ENCODE measurements at places on chromosomes 2 and 18.

DNA sequence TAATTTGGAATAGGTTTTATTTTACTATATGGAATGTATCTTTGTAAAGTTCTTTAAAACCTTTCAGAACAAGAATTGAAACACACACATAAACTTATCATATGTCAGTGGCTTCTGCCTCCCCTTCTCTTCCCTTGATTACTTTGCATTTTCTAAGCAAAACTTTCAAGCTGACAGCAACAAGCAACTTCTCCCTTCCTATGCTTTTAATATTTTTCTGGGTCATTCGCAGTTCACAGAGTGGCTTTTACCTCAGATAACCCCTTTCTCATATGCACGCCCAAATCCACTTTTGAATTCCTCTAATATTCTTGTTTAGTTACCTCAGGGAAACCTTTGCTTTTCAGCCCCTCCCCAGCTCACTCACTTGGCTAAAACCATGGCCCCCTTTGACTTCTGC lies 36.7 kb upstream of the CDC42EP3 start:
- DNase-seq: no peak

DNA sequence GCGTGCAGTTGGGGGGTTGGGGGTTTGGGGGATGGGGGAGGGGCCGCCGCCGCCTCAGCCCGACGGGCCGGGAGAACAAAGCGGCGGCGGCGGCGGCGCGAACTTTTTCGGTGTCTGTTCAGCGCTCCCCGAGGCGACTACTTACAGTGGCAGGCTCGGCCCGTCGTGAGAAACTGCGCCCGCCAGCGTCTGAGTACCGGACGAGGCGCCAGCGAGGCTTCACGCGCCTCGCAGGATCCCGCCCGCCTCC lies 172 bp downstream of the PRKD3 start:
- peak; percentile 44 for DNase-seq

GRCh38 chr2:20184067-20184938 lies 40.6 kb downstream of the SDC1 start:
- no peak for DNase-seq

DNA sequence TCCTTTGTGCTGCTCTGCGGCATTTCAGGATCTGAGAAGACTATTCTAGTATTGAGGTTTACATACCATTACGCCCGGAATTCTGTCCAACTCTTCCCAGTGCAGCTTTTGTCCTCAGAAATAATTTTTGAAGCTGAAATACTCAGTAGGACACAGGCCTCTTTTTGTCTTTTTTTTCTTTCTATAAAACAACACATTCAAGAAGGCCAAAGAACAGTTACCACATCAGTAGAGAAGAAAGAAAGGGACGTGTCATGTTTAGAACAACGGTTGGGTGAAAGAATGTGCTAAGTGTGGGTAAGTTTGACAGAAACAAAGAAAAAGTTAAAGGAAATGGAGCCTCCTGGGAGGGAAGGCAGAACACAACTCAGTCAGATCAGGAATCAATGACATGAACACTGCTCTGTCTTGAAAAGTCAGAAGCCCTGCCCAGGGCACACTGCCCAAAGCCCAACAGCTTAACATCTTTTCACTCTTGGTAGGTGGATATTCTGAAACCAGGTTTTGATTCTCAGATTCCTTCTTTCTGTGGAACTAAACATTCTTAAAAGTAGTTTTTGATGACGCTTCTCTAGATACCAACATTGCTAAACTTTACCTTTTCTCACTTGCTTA lies 198.6 kb upstream of the CWC22 start:
- no peak for DNase-seq

GRCh38 chr2:46187112-46187618 lies 110.0 kb upstream of the EPAS1 start:
- no peak for DNase-seq

DNA sequence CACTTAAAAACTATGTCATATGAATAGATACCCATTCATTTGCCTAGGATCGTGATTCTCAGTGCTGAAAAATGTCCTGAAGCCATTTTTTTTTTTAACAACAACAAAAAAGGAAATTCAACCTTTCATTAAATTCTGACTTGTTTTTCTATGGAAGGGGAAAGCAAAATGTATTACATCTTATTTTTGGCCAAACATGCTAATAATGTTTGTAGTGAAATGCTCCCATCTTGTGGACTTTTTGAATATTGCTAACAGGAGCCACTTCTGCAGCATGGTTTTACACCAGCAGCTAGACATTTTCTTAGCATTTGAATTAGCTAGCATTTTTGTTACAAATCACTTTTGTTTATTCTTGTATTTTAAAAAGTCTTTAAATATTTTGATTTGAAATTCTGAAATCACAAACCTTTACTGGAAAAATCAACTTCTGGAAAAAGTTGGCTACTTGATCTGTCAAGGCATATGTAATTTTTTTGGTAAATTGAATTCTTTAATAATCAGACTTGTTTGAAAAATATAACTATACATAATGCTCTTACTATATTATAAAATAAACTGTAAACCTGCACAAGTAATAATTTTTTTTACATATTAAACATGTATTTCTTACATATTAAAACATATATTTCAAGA lies 75.8 kb downstream of the KIDINS220 start:
- DNase-seq: no peak

GRCh38 chr2:120669971-120670370 lies 65.7 kb upstream of the GLI2 start:
- DNase-seq: no peak

DNA sequence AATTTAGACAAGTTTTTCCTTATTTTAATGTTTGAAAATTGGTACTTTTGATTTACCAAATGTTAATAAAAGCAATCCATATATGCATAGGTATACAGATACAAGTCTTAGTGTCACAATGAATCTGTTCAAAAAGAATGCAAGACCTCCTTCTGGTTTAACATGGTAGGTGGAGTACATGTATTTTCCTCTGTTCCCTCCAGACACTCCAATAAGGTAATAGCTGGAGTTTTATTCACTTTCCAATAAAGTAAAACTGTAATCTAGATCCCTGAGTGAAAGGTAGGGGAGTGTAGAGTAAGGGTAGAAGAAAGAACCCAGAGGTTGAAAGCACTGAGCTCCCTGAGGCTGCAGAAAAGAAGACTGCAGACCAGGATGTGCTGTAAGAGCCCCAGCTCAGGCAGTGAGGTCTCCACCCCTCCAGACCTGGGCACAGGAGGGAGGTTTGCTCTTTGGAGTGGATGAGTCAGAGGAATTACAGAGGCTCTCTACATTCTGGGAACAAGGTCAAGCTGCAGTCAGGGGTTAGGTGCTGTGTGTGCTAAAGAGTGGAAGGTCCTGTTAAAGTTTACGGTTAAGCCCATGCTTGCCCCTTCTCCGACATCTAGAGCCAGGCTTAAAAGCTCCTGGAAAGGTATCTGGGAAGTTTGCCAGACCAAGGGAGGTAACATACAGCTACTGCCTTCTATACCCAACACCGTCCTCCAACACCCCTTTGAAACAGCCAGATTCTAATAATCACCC lies 27.6 kb upstream of the STAT1 start:
- no peak for DNase-seq

GRCh38 chr2:128373451-128374000 lies 54.9 kb upstream of the HS6ST1 start:
- no peak for DNase-seq

DNA sequence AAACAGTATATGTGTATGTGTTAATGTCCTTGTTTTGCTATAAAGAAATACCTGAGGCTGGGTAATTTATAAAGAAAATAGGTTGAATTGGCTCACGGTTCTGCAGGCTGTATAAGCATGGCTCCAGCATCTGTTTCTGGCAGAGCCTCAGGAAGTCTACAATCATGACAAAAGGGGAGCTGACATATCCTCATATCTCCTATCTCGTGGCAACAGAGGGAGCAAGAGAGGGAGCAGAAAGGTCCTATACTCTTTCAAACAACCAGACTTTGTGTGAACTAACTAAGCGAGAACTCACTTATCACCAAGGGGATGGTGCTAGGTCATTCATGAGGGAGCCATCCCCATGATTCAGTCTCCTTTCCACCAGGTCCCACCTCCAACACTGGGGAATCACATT lies 13.0 kb downstream of the CALCRL start:
- DNase-seq: no peak

DNA sequence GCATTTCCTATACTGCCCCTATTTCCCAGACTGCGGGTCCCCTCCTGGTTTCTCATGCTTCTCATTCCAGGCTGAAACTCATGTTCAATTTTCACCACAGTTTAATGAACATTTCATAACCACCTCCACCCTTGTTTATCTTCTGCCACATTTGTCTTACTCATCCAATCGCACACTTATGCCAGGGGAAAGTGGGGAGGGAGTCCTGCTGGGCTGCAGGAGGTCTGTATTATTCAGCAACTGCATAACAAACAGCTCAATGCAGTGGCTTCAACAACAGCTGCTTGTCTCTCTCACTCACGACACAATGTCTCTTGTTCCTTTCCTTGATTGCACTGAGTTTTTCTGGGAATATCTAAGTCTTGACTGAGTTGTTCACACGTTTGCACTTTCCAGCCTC lies 106.0 kb downstream of the ZNF519 start:
- no peak for DNase-seq

- DNase-seq: no peak
Measured at GRCh38 chr2:28895189-28895893, 874 bp downstream of the WDR43 start.

- no peak for DNase-seq
Measured at GRCh38 chr2:170745305-170745704, 24.9 kb upstream of the ERICH2 start.

DNA sequence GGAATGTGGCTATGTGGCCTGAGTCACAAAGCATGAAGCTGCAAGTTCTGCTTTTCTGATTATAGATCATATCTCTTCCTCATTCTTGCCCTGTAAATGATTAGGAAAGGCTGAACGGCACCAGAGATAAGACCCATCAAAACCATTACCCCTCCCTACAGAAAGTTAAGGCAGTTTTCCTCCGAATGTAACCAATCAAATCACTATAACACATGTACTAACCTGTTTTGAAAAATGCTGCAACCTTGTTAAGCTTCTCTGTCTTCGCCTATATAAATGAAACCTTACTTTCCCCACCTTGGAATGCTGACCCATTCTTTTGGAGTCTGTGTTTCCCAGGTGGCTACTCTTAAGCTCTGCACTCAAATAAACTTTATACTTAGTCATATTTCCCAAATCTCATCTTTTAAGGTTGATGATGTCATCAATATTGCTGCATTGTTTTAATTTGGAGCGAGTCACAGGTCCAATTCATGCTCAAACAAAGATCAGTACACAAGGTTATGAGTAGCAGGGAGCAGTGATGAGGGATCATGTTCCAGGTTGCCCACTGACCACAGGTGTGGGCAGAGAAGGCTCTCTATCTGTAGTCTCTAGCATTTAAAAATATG lies 662.3 kb downstream of the IRS1 start:
- no peak for DNase-seq

- DNase-seq: no peak
Measured at GRCh38 chr2:106039634-106040315, 154.3 kb downstream of the UXS1 start.

GRCh38 chr2:164934401-164935117 lies 20.8 kb downstream of the SLC38A11 start:
- DNase-seq: no peak

GRCh38 chr18:22094358-22094734 lies 75.0 kb upstream of the GATA6 start:
- DNase-seq: no peak

- DNase-seq: peak; percentile 26
Measured at GRCh38 chr2:241161646-241162281, 11.5 kb downstream of the PPP1R7 start.

GRCh38 chr2:37916512-37917082 lies 8.5 kb upstream of the RMDN2 start:
- DNase-seq: peak; percentile 12

DNA sequence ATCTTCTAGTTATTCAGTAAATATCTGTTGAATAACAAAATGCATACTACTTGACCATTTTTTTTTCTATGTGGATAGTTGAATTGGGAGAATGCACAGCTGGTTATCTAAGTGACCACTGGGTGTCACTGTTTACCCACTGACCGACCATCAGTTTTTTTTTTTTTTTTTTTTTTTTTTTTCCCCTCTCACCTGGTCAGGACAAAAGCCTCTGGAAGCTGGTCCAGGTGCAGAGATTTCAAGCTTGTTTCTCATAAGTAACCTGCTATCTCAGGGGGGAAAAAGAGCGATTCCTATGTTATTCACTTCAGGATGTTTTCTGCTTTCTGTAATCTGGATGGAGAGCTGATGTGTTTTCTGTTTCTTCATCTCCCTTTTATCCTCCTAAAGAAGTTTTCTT lies 256.0 kb downstream of the DCDC2C start:
- no peak for DNase-seq

- DNase-seq: no peak
Measured at GRCh38 chr2:210000464-210001324, 1.7 kb upstream of the RPE start.

- no peak for DNase-seq
Measured at GRCh38 chr2:136167721-136168475, 49.9 kb upstream of the CXCR4 start.

GRCh38 chr2:126864861-126865260 lies 33.8 kb upstream of the TEX51 start:
- DNase-seq: no peak

DNA sequence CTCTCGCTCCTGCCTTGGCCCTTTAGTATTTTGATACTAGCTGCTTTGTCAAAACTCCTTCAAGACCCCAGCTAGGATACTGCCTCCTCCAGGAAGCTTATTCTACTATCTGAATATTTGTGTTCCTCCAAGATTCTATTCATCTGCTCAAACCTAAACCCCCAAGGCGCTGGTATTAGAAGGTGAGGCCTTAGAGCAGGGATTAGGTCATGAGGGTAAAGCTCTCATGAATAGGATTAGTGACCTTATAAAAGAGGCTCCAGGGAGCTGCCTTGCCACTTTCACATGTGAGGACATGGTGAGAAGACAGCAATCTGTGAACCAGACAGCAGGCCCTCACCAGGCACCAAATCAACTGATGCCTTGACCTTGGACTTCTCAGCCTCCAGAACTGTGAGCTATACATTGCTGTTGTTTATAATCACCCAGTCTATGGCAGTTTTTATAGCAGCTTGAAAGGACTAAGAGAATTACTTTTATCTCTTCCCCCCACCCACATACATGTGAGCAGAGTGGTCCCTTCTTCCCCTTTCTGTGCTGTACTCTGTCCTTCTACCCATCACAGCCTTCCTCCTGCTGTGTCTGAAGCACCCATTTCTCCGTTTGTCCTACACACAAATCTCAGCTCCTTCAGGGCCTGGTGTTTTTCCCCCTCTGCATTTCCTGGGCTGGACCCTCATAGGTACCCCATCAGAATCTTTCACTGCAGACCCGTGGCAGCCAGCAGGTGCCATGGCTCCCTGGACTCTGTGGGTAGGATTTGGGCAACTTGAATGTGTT lies 54.5 kb downstream of the HS1BP3 start:
- no peak for DNase-seq

- DNase-seq: no peak
Measured at GRCh38 chr2:200138391-200139124, 167.9 kb upstream of the SPATS2L start.

DNA sequence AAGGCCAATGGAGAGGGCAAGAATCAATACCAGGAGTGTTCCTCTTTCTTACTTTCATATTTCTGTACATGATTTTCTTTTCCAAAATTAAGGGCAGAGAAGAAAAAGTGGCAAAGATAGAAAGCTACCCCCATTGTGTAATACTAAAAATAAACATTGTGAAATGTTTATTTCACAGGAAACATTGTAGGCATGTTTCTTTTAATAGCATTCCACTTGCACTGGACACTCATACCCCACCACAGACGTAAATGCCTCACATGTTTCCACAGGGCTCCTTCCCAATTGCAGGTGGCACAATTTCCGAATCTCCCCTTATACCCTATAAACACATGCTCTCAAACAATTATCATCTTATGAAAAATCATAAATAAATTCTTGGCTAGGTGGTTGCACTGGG lies 645.1 kb upstream of the SETBP1 start:
- DNase-seq: no peak

GRCh38 chr18:13574761-13575160 lies 151.6 kb downstream of the FAM210A start:
- DNase-seq: no peak
